ENCODE measurements at places on chromosomes 7 and 10.

GRCh38 chr10:56844978-56845529, 484.0 kb upstream of the ZWINT start:
- no peak for DNase-seq

DNA sequence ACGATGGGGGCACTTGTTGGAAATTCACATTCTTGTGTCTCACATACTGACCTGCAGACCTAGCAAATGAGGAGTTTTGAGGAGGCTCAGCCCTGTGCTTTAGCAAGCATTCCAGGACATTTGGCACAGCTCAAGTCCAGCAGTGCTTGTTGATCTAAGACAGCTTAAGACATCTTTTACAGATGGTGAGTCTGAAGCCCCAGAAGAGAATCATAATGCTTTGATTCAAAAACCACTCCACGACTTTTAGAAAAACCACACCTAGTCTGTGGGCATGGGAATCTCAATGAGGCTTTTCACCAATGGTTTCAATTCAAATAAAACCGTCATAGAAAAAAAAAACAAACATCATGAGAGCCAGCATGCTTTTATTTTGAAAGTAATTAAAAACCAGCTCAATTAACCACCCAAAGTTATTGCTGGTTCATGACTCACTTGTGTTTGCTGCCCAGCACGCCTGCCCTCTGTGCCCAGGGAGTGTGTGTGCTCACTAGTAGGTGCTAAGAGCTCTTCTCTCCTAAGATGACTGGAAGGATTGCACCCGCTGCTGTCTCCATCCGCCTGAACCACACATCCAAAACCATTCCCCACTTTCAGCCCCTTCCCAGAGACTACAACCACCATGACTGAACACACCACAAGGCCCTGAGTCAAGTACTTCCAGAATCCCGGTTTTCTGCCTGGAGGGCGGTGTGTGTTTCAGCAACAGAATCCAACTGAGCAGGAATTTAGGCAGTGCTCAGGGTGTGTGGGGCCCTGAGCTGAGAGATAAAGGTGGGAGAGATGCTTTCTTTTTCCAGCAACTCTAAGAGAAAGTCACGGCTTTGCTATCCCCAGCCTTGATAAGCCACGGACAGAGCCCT, 130.2 kb upstream of the ADAM12 start:
- peak; percentile 47 for DNase-seq

GRCh38 chr7:136166521-136166920, 189.4 kb upstream of the MTPN start:
- DNase-seq, result no peak

- no peak for DNase-seq
Observed at GRCh38 chr7:41003611-41003940, 699.3 kb downstream of the INHBA start.

GRCh38 chr10:22501863-22502262, 156.6 kb downstream of the SPAG6 start:
- no peak for DNase-seq
